ENCODE measurements at places on chromosomes 1 and 21. TPM values are rescaled to one million over a fixed set of nuclear protein-coding genes. Genes with fewer than 3 reads are reported as not detected.

The SLC9C2 gene
- not detected for total RNA-seq

GRCh38 chr1:47894410-47895278 is 102.5 kb downstream of the TRABD2B start:
- DNase-seq, result no peak

DNA sequence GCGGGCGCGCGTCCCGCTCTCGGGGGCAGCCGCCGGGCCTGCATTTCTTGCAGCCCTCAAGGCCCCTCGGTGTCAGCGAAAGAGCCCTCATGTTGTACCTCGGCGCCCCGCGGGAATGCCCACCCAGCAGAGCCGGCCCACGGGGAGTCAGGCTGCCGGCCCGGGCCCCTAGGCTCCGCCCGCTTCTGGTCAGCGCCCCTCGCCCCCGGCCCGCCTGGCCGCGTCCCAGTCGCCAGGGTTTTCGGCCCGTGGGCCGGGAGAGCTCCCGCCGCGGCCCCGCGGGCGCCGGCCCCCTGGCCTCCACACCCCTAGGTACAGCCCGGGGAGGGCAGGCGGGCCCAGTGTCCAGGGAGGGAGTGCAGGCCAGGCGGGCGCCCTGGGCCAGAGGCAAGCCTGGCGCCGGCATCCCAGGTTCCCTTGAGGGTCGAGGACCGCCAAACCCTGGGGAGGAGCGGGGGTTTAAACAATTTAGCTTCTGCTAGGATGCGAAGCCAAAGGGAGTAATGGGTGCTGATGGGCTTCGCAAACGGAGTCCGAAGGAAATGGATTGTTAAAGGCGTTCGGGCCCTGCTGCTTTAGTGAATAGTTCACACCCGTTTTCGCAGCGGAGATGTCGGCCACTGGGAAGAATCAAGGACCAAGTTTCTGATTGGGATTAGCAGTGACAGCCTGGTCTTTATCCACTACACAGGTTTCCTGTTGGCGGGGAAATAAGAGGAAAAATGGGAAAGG is 486 bp upstream of the KCNA3 start:
- no peak for DNase-seq

- DNase-seq, result no peak
Observed at GRCh38 chr1:211831558-211832323, 1.2 kb upstream of the LPGAT1 start.

DNA sequence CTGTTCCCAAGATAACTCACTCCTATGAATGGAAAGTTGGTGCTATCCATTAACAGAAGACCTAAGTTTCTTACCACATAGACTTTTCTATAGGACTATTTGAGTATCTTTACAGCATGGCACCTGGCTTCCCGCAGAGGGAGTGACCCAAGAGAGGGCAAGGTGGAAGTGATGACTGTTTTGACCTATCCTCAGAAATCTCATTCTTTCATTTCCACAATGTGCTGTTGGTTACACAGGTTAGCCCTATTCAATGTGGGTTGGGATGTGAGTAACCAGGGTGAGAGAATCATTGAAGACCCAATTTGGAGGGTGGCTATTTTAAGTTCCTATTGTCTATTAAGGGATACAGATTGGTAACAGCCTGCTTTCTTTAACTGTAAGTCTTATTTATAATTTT is 38.3 kb upstream of the NEXN start:
- no peak for DNase-seq

The PLA2G2F gene
- 3.0 TPM for total RNA-seq

GRCh38 chr1:19654886-19655717 is 9.6 kb upstream of the HTR6 start:
- no peak for DNase-seq

The C8A gene
- total RNA-seq, result not detected

- DNase-seq, result no peak
Observed at GRCh38 chr1:45429561-45430159, 61.3 kb downstream of the TESK2 start.

The BEND5 gene
- 12.5 TPM for total RNA-seq

All from skin of body (tissue), 3 donors.